Glomerular endothelial cell (primary cell): ENCODE measurements at places on chromosomes 11 and 22. TPM values are rescaled to one million over a fixed set of nuclear protein-coding genes. Genes with fewer than 3 reads are reported as not detected.

Gene CHRM1
- not detected in 2 replicates for total RNA-seq

Gene ANKK1
- total RNA-seq = 0.12 TPM in 1 of 2 replicates, not detected in the other

Gene MRGPRE
- total RNA-seq = not detected in 2 replicates

Gene B3GAT1
- not detected in 2 replicates for total RNA-seq

Gene SLC39A13
- total RNA-seq = 118 and 133 TPM in 2 replicates

Gene CDKN1C
- total RNA-seq = 8.1 and 10.1 TPM in 2 replicates

Gene OR10AG1
- total RNA-seq = not detected in 2 replicates

Gene NFAM1
- total RNA-seq = not detected in 2 replicates

Gene DGCR6
- total RNA-seq = 10.2 and 11.2 TPM in 2 replicates

Gene ATG16L2
- 25.6 and 39.7 TPM in 2 replicates for total RNA-seq

Gene C22orf39
- total RNA-seq = 23.4 and 32.3 TPM in 2 replicates

Gene MYO18B
- total RNA-seq = 0.12 TPM in 1 of 2 replicates, not detected in the other

Gene MS4A15
- total RNA-seq = not detected in 2 replicates

Gene ANO1
- total RNA-seq = 0.70 and 3.0 TPM in 2 replicates

Gene PHLDB1
- total RNA-seq = 111 and 156 TPM in 2 replicates

Gene MS4A6E
- total RNA-seq = not detected in 2 replicates

GRCh38 chr11:93929407-93929806 is 79.0 kb upstream of the VSTM5 start:
- no peak for DNase-seq

DNA sequence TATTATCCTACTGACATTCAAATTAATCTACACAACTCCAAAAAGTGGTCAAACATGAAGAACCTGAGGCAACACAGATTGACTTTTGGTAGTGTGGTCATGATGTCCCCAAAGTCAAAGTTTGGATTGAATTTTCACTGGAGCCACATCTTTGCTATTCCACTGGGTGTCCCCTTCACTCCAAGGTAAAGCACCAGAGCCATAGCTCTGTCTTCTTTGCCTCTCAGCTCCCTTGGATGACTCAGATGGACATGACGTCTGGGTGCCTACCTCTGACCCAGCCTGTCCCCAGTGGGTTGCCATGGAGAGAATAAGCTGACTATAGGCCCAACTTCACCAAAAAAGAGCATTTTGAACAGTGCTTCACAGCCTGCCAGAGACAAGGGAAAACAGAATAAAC is 57.4 kb upstream of the ARHGAP42 start:
- no peak for DNase-seq

- DNase-seq = peak; percentile 5
These were observed 193.5 kb upstream of the PITPNB start for GRCh38 chr22:28112548-28113043.

DNA sequence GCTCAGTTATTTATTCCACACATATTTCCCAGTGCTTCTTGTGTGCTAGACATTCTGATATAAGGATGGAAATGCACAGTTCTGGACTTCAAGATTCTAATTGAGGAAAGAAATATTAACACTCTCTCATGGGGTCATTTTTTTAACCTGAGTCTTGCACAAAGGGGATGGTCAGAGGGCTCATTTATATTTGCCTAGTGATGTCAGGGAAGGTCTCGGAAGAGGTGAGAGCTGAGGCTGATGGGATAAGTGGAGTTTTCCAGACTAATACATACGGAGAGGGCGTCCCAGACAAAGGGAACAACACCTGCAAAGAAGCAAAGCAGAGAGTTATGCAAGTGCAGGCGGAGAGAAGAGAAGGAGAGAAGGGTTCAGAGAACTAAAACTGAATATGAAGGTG is 1304.6 kb upstream of the TENM4 start:
- DNase-seq = no peak

GRCh38 chr22:49190816-49191505 is 636.7 kb downstream of the BRD1 start:
- DNase-seq = no peak

- DNase-seq = no peak
These were observed 15.2 kb downstream of the PHLDB1 start for GRCh38 chr11:118622376-118623268.

- DNase-seq = no peak
These were observed 48.9 kb downstream of the RTL6 start for GRCh38 chr22:44449061-44449682.

DNA sequence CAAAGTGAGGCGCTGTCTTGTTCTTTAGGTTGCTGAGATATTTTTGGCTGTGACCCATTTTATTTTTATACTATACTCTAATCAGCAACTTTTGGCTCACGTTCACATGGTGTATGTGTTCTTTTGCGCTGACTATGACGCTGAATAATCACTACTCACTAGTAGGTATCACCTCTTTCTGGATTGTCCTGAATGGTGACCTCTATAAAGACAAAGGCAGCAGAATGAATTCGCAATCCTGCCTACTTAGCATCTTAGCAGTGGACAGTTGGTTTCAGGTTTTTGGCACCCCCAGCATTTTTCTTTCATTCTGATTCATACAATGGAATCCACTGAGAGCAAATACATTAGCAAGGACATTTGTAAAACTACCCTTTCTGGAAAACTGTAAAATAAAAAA is 351.3 kb downstream of the JRKL start:
- DNase-seq = no peak

GRCh38 chr11:26950260-26950719 is 43.6 kb upstream of the FIBIN start:
- DNase-seq = no peak

- no peak for DNase-seq
These were observed 155.7 kb downstream of the ATG16L2 start for GRCh38 chr11:72969894-72970335.

DNA sequence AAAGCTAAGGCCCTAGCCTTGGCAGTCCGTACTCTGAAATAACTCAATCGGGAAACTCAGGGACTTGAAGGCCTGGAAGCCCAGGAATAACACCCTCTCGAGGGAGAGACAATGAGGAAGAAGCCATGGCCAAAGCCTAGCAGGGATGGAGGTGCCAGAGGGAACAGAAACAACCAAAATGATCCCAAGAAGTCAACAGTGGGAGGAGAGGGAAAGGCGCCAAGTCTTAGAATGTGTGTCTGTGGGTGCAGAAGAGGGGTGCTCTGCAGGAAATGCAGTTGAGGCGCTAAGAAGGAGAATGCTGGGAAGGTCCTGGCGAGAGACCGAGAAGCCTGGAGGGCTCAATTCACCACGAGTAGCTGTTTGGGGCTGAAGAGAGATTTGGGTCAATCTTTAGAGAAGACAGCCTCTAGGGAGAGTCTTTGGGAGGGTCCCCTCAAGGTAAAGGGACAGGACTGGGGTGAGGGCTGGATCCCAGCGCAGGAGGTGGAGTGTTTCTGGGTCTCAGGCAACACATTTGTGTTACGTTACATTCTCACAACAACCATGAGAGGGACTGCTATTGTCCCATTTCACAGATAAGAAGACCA is 760 bp upstream of the MAPK8IP1 start:
- no peak for DNase-seq

DNA sequence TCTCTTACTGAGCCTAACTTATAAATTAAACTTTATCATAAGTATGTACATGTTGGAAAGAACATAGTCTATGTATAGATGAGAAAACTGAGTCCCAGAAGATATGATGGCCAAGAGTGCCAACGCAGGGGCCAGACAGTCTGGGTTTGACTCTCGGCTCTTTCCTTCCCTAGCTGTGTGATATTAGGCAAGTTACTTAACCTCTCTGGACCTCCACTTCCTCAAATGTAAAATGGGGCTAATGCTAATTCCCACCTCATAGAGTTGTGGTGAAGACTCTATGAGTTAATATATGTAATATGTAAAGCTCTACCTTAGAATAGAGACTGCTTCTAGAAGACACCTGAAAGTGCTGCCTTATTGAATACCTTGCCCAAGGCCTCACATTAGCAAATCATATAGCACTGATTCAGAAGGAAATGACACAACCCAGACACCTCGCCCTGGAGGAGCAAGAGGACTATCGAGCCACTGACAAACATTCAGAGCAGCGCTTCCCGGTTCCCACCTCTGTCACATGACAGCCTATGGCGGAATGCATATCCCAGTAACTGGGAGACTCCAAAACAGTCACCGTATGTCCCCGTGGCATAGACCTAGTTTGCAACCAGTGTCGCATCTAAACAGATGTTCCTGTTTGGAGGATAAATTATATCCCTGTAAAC is 11.3 kb upstream of the CCDC86 start:
- DNase-seq = no peak

GRCh38 chr11:57279116-57279515 is 42.1 kb upstream of the APLNR start:
- no peak for DNase-seq

DNA sequence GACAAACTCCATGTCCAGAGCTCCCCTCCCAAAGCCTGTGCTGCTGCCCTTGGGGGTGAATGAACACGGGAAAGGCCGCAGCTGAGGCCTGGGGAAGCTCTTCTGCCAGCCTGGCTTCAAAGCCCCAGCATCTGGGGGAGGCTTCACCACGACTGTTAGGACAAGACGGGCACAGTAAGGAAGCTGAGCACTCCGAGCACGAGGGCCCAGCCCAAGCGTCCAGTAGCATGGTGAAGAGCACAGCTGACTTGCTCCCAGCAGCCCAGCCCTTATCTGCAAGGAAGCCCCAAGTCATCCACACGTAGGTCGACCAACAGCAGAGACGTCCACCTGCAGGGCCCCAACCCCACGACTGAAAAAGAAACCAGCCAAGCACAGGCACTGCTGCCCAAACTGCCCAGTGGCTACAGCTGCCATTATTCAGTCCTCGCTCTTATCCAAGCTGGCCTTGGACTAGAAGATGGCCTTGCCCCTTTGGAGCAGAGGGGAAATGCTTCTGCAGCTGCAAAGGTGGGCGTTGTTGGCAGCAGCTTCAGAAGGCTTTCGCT is 62.5 kb downstream of the SHANK2 start:
- DNase-seq = no peak

DNA sequence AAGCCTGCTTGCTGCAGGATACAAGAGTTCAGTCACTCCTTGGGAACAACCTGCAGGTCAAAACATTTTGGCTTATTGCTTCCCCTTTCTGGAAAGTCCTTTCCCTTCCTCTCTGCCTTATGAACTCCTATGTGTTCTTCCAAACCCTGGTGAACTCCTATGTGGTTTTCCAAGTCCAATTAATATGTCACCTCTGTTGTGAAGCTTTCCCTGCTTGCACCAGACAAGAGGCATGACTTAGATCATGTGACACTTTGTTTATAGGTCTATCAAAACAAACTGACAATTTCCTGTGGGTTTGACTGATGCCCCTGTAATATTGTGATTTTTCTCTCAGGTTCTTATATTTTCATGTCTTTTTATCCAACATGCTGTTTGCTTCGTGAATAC is 64.2 kb downstream of the ENDOD1 start:
- no peak for DNase-seq

- DNase-seq = no peak
These were observed 6.1 kb upstream of the A4GALT start for GRCh38 chr22:42726811-42727210.

DNA sequence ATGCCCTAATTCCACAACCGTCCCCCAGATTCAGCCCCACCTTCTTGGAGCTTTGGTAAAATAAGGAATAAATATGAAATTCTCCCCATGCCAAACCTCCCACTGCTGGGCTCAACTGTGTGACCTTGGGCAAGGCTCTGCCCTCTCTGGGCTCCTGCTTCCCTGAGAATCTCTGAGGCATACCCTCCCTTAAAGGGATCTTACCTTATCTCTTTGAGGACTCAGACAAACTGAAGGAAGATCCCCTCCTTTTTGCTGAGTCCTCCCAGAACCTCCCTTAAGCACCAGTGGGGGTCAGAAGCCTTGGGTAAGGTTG is 2.7 kb downstream of the CD248 start:
- DNase-seq = no peak

GRCh38 chr11:100833276-100833675 is 146.2 kb downstream of the ARHGAP42 start:
- DNase-seq = no peak

GRCh38 chr11:94171693-94172440 is 43.2 kb downstream of the PANX1 start:
- DNase-seq = no peak

- DNase-seq = no peak
These were observed 10.4 kb upstream of the CDC42BPG start for GRCh38 chr11:64854534-64855502.

DNA sequence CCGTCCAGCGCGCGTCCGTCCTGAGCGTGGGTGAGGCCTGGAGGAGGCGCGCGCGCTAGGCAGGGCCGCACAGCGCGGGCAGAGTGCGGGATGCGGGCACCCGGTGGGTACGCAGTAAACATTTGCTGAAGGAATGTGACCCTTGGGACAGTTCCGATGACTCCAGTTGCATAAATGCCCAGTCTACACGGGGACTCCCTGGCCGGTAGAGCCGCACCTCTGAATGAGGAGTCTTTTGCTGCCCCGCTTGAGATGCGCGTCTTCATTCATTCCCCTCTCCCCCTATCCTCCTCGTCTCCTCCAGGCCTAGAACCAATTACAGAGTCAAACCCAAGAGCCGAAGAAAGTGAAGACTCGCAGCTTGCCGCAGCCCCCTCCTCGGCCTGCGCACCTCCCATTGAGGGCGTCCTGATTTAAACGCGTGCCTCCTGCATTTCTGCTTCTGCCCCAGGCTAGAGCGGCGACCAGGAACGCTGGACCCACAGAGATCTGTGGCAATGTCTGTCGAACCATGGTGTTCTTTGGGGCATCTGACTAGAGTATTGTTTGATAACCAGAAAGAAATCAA is 729 bp upstream of the CHKB start:
- no peak for DNase-seq

DNA sequence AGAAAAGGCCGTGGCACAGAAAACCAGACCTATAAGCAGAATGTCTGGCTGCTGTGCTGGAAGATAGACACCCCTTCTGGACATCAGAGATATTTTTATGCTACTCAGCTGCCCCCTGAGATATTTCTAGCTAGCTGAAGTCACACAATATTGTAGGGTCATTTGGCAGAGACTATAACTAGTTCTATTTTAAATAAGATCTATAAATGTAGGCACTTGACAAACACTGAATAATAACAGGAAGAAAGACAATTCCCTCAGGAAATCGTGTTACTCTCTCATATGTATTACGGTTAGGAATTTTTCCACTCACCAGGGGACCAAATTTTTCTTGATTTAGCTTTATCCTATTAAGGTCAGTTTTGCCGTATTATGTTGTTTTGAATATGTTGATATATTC is 845.4 kb downstream of the OPCML start:
- DNase-seq = no peak

DNA sequence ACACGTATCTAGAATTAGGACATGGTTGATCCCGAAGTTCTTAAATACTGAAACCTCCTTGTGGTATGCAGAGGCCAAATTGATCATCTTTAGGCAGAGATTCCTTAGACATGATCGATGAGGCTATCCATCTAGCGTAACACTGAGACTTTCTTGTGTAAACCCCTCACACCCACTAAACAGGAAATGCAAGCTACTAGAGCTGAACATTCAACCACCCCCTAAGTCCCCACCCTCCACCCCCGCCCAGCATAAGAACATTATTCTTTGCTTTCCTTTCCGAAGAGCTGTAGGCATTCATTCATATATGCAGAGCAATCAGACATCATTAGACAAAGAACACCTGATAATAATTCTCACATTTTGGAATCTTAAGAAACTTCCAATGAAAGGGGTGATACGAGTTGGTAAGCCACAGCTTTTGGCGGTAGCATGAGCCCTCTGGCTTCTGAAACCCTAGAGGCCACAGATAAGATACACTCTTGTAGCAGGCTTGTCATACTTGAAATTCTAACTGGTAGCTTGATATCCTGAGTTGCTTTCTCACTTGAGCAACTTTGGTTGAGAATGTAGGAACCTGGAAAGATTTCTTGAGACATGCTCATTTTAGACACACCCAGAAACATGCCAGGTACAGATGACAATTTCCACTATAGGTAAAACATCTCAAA is 42.2 kb downstream of the FLI1 start:
- no peak for DNase-seq
